ENCODE measurements at places on chromosomes 6 and 20.

GRCh38 chr6:161181121-161181520 lies 92.7 kb downstream of the AGPAT4 start:
- no peak for DNase-seq

DNA sequence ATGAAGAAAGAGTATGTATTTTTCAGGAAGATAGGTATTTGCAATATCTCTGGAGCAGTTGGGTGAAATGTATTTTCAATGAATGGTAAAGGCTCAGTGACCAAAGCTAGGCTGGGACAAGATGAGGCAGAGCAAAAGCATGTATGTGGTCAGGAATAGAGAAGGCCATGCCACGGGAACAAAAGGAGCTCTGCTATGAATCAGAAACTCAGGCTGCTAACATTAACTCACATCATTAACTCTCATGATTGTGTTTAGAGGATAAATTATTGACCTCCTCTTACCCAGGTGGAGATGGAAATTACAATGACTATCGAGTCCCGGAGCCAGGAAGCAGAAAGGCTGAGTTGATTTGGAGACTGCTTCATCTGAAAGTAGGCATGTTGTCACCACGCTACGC lies 220.2 kb downstream of the FUT9 start:
- DNase-seq = no peak

DNA sequence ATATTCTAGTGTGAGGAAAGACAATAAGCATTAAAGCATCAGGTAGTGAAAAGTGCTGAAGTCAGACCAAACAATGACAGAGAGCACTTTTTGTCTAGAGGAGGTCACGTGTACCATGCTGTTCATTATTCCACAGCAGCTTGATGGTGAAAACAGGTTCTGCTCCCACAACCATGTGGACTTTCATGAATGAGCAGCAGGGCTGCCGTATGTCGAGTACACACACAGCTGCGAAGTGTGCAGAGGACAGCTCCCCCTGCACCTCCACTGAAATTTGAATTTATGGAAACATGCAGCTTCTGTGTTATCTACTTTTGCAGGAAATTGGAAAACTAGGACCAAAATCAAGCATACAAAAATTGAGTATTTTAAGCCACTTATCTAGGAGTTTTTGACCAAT lies 85.3 kb downstream of the MAP7 start:
- no peak for DNase-seq

DNA sequence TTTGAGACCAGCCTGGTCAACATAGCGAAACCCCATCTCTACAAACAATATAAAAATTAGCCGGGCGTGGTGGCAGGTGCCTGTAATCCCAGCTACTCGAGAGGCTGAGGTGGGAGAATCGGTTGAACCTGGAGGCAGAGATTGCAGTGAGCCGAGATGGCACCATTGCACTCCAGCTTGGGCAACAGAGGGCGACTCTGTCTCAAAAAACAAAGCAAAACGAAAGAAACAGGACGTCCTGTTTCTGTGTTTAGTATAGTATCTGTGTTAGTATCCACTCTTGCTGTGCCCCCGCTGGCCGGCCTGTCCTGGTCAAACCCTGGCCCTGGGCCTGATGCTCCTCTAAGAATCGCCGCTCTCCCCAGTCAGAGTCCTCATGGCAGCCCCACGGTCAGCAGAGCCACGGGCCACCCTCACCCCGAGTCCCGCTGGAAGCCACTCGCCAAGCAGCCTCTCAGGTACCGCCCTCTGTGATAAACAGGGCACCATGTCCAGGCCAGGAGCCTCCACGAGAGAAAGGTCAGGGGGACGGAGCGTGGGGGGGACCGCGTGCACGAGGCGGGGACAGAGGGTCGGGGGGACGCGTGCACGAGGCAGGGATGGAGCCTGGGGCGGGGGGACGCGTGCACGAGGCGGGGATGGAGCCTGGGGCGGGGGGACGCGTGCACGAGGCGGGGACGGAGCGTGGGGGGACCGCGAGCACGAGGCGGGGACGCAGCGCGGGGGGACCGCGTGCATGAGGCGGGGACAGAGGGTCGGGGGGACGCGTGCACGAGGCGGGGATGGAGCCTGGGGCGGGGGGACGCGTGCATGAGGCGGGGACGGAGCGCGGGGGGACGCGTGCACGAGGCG lies 384.5 kb downstream of the SMOC2 start:
- DNase-seq = no peak

DNA sequence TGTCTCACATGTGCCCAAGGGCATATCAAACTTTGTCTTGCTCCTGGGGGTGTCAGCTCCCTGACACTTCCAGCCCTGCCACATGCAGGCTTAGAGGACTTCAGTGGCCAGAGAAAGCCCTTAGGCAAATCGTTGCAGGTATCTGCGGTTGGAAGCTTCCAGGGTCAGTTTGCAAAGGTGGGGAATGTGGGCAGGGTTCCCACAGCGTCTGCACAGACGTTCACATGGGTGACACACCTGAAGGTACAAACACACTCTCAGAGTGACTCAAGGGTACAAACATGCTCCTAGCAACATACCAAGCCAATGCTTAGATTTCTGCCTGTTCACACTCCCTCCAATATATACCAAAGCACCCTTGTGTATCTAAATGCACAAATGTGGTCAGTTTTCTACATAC lies 30.0 kb downstream of the VSTM2L start:
- no peak for DNase-seq

Measured in NCI-H2227 treated with DMSO at 0.1 percent for 48 hours (cell line).